ENCODE measurements at places on chromosomes 5 and 9.

DNA sequence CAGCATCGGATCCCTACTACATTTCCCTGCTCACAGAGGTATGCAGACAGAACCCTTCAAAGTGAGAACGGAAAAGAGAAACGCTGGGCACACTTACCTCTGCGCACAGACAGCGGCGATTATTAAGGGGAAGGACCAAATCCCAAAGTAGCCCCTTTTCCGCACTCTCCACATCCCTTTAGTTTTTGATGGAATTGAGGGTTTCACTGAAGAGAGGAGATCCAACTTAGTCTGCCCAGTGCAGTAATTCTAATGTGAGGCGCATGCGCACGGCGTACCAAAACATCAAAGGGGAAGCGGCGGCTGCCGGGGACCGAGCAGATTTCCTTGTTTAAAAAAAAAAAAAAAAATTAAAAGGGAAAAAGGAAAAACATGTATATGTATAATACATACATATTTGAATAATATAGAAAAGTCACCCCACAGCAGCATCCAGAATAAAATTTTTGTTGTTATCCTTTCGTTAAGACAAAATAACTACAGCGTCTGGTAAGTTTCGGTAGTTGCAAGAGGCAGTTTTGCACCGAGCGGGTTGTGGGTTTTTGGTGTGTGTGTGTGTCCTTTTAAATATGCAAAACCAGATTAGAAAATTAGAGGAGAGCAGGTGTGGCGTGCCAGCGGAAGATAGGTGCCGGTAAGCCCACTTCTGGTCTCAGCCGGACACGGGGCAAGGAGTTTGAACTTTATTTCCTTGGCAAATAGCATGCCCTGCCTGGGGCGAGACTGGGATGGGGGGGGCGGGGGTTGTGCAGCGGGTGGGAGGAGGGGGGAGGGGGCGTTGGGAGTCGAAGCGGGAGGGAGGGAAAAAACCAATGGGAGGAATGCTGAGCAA lies at the start of gene GABRB2:
Gene GABRB2, minus strand, starts transcription at position 256 of the 832 bp plus-strand sequence. Its CDS starts 82 bp downstream, at position 174.
- no peak within 1 kb of the TSS for H3K27ac ChIP-seq
- peaks cover 23% of the 10 kb centered on the region for H3K4me1 ChIP-seq

- peaks cover 36% of the 10 kb centered on the region for H3K27me3 ChIP-seq
- H3K4me1 ChIP-seq, result no peaks in the 10 kb centered on the region
- no peak overlapping the region for H3K4me3 ChIP-seq
- H3K27ac ChIP-seq, result no peak overlapping the region
Measured at GRCh38 chr5:154163327-154164248, 26.9 kb upstream of the GALNT10 start.

- DNase-seq, result no peak
- H3K36me3 ChIP-seq, result peaks cover 28% of the 10 kb centered on the region
- H3K4me3 ChIP-seq, result no peak overlapping the region
- no peak overlapping the region for H3K27ac ChIP-seq
- H3K27me3 ChIP-seq, result no peaks in the 10 kb centered on the region
Measured at GRCh38 chr9:20771729-20772128, 87.7 kb downstream of the FOCAD start.

DNA sequence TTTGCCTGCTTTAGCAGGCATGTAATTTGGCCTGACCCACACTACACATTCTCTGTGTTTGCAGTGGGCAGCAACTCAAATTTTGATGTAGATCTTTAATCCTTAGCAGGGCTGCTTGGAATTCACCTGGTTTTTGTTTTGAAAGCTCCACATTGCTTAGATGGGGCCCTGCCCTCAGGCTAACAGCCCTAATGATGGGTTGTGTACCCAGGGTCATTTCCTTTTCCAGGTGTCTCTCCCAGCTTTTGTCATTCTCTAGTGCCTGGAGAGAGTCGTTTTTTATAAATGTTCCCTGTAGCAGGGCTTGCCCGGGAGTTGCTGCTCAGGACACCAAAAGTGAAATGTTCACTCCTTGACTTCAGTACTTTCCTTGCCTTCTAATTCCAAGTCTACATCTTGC lies 126.3 kb downstream of the TRIO start:
- H3K27ac ChIP-seq, result no peak overlapping the region
- no peaks in the 10 kb centered on the region for H3K27me3 ChIP-seq
- H3K4me3 ChIP-seq, result no peak overlapping the region
- H3K4me1 ChIP-seq, result peaks cover 60% of the 10 kb centered on the region
- no peak for DNase-seq
- H3K36me3 ChIP-seq, result peaks cover 15% of the 10 kb centered on the region

- peaks cover 36% of the 10 kb centered on the region for H3K36me3 ChIP-seq
- peaks cover 18% of the 10 kb centered on the region for H3K4me1 ChIP-seq
- no peaks in the 10 kb centered on the region for H3K27me3 ChIP-seq
- H3K27ac ChIP-seq, result no peak overlapping the region
- H3K4me3 ChIP-seq, result no peak overlapping the region
Measured at GRCh38 chr5:177325868-177326381, 14.2 kb upstream of the MXD3 start.

DNA sequence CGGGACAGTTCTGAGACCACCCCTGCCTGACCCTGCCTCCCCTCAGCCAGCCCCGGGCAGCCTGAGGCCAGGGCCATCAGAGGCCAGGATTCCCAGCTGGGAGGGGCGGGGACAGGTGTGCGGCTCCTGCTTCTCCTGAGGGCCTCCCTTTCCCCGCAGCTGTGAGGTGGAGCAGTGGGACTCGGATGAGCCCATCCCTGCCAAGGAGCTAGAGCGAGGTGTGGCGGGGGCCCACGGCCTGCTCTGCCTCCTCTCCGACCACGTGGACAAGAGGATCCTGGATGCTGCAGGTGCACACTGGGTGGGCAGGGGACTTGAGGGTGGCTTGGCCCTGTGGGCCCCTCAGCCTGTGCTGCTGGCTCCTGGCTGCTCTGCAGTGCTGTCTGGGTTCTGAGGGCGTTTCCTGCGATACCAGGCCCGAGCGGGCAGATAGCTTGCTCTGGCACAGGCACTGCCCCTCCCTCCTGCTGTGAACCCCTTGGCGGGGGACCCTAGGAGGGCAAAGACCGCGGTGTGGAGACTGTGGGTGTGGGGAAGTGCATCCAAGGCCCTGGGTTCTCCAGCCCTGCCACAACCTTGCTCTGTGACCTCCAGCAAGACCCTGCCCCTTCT lies 2.3 kb downstream of the GRHPR start:
- no peaks in the 10 kb centered on the region for H3K27me3 ChIP-seq
- H3K36me3 ChIP-seq, result peaks cover 58% of the 10 kb centered on the region
- H3K4me1 ChIP-seq, result peaks cover 35% of the 10 kb centered on the region
- H3K27ac ChIP-seq, result no peak overlapping the region
- no peak for DNase-seq

DNA sequence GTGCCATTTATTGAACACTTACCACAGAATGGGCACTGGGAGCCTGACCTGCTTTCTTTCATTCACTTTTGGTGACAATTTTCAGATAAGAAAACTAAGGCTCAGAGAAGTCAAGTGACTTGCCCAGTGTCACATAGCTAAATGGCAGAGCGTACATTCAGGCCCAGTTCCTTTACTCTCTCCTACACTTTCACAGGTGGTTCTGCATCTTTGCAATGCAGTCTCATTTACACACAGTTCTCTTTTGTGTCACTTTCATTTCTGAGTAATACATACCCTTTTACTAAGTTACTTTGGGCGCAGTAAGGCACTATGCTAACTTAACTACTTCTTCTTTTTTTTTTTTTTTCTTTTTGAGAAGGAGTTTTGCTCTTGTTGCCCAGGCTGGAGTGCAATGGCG lies 8.3 kb downstream of the NFIL3 start:
- peaks cover 29% of the 10 kb centered on the region for H3K4me1 ChIP-seq
- peaks cover 4% of the 10 kb centered on the region for H3K36me3 ChIP-seq
- no peak overlapping the region for H3K27ac ChIP-seq
- no peak for DNase-seq
- H3K4me3 ChIP-seq, result no peak overlapping the region

GRCh38 chr5:138078006-138078643 lies 5.7 kb upstream of the WNT8A start:
- H3K4me1 ChIP-seq, result peaks cover 15% of the 10 kb centered on the region
- H3K36me3 ChIP-seq, result no peaks in the 10 kb centered on the region
- H3K27ac ChIP-seq, result no peak overlapping the region
- no peaks in the 10 kb centered on the region for H3K27me3 ChIP-seq
- no peak overlapping the region for H3K4me3 ChIP-seq

GRCh38 chr5:140023611-140024191 lies 19.4 kb downstream of the NRG2 start:
- no peak overlapping the region for H3K27ac ChIP-seq
- H3K4me3 ChIP-seq, result no peak overlapping the region
- no peaks in the 10 kb centered on the region for H3K36me3 ChIP-seq
- DNase-seq, result no peak

DNA sequence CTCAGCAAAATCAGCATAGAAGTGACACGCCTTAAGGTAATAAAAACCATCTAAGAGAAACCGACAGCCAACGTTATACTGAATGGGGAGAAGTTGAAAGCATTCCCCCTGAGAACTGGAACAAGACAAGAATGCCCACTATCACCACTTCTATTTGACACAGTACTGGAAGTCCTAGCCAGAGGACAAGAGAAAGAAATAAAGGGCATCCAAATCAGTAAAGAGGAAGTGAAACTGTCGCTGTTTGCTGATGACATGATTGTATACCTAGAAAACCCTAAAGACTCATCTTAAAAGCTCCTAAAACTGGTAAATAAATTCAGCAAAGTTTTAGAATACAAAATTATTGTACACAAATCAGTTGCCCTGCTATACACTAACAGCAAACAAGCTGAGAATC lies 393.3 kb downstream of the KIF4B start:
- H3K4me1 ChIP-seq, result peaks cover 1% of the 10 kb centered on the region
- no peaks in the 10 kb centered on the region for H3K27me3 ChIP-seq
- no peaks in the 10 kb centered on the region for H3K36me3 ChIP-seq
- no peak for DNase-seq
- H3K4me3 ChIP-seq, result no peak overlapping the region
- H3K27ac ChIP-seq, result no peak overlapping the region

DNA sequence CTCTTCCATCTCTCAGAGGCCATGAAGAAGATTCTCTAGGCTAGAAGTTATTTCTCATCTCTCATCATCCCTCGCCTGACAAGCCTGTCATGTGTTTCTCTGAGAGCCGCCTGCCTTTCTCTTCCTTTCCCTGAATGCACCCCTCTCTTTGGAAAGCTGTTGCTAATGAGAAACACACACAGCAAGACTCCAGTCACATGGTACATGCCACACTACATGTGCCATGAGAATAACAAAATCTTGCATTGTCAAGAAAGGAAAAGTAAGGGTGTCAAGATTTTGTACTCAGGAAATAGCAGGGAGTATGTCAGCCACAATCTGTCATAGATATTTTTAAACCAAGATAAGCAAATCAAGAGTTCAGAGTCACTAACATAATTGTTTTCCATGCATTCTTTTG lies 8.9 kb downstream of the AGXT2 start:
- H3K27me3 ChIP-seq, result peaks cover 10% of the 10 kb centered on the region
- no peaks in the 10 kb centered on the region for H3K36me3 ChIP-seq
- H3K4me1 ChIP-seq, result no peaks in the 10 kb centered on the region
- H3K27ac ChIP-seq, result no peak overlapping the region
- no peak for DNase-seq
- no peak overlapping the region for H3K4me3 ChIP-seq

GRCh38 chr5:150593593-150593992 lies 46.9 kb upstream of the SYNPO start:
- no peak overlapping the region for H3K4me3 ChIP-seq
- peaks cover 5% of the 10 kb centered on the region for H3K27me3 ChIP-seq
- H3K27ac ChIP-seq, result no peak overlapping the region
- H3K36me3 ChIP-seq, result no peaks in the 10 kb centered on the region
- peaks cover 2% of the 10 kb centered on the region for H3K4me1 ChIP-seq

DNA sequence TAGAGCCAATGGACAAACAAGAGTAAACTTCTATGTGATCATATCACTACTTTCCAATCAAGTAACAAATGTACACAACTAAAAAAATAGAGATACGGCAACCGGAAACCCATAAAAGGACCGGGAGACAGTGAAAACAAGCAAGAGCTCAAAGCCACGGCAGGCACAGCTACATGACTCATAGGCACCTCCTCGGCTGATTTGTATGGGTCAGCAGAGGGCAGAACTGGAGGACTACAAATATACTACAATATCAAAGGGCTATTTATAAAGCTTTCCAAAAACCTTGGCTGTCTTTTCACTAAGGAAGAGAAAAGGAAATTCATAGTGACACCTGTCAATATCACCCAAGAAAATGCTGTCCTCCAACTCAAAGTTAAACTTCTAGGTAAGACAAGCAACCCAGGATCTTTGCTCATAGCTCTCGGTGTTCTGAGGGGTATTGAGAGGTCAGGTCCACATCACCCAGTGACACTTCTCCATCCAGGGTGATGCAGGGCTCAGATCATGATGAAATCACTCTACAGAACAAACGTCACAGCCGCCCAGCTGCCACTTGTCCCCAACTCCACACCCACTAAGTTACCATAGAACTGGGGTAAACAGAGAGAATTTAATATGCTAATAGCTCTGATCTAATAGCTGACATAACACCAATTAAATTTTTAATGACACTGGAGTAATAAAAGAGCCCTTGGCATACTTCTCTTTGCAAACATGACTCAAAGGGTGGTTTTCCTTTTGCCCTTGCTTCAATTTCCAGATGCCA lies 41.3 kb downstream of the PFDN1 start:
- no peak overlapping the region for H3K27ac ChIP-seq
- peaks cover 12% of the 10 kb centered on the region for H3K4me1 ChIP-seq
- no peaks in the 10 kb centered on the region for H3K27me3 ChIP-seq
- DNase-seq, result no peak

GRCh38 chr5:143606043-143606752 lies 202.7 kb upstream of the NR3C1 start:
- H3K4me1 ChIP-seq, result peaks cover 23% of the 10 kb centered on the region
- H3K27ac ChIP-seq, result no peak overlapping the region
- DNase-seq, result no peak
- no peak overlapping the region for H3K4me3 ChIP-seq
- no peaks in the 10 kb centered on the region for H3K36me3 ChIP-seq

- no peak overlapping the region for H3K4me3 ChIP-seq
- DNase-seq, result no peak
- no peaks in the 10 kb centered on the region for H3K27me3 ChIP-seq
- H3K36me3 ChIP-seq, result no peaks in the 10 kb centered on the region
Measured at GRCh38 chr5:95763941-95764340, 32.8 kb downstream of the RHOBTB3 start.

GRCh38 chr9:89014153-89014552 lies 22.9 kb downstream of the S1PR3 start:
- H3K27me3 ChIP-seq, result peaks cover 13% of the 10 kb centered on the region
- no peaks in the 10 kb centered on the region for H3K4me1 ChIP-seq
- no peak overlapping the region for H3K27ac ChIP-seq
- no peak for DNase-seq
- no peaks in the 10 kb centered on the region for H3K36me3 ChIP-seq

GRCh38 chr5:32521481-32521880 lies 63.9 kb upstream of the SUB1 start:
- peaks cover 10% of the 10 kb centered on the region for H3K27me3 ChIP-seq
- no peak for DNase-seq
- no peak overlapping the region for H3K4me3 ChIP-seq
- H3K36me3 ChIP-seq, result no peaks in the 10 kb centered on the region
- no peaks in the 10 kb centered on the region for H3K4me1 ChIP-seq
- H3K27ac ChIP-seq, result no peak overlapping the region

All from activated B cell treated with CpG ODN at 0.5 μM for 24 hours (primary cell).